ENCODE measurements at places on chromosomes 3 and 15.

- no peak for DNase-seq
These were observed 129.3 kb upstream of the UBE2E2 start for GRCh38 chr3:23073724-23074305.

DNA sequence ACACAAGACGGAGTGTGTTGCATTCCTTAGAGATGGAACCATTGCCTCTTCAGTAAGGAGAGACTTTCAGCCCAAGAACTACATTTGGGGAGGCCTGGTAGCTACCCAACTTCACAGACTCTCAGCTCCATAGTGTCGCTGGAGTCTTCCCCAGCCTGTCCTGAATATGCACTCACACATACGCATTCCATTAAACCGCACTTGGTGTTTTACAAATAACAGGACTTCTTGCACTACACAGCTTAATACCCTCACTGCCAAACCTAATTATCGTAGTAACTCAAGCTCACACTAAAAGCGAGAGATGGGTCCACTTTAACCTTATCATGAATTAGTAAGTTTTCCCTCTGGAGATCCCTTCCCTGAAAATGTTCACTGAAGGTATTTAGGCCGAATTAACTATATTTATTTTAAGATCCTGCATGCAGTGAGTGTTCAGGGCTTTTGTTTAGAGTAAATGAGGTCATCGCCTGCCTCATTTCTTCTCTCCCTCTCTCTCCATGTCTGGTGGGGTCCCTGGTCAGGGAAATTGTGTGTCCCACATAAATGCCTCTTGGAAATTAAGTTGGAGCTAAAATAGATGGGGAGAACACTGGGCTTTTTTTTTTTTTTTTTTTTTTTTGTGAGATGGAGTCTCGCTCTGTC, 171.9 kb downstream of the FAM43A start:
- no peak for DNase-seq

- no peak for DNase-seq
These were observed 42.6 kb upstream of the SLC4A7 start for GRCh38 chr3:27526614-27527315.

DNA sequence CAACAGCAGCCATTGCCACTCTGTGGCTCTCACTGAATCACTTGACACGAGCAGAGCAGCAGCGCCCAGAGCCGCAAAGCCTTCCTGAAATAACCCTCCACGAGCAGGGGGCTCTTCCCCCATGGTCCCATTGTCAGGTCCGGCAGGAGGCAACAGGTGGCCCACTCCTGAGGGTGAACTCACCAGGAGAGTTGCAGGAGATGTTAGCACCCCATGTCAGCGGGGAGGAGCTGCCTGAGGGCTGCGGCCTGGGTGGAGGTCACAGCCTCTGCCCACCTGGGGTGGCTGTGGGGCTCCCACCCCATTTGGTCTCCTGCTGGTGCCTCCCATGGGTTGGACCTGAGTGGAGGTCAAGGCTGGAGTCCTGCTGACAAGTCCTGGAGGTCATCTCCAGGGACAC, 12.3 kb upstream of the C3orf22 start:
- DNase-seq = no peak

- DNase-seq = no peak
These were observed 211.9 kb downstream of the KCNAB1 start for GRCh38 chr3:156332304-156332703.

DNA sequence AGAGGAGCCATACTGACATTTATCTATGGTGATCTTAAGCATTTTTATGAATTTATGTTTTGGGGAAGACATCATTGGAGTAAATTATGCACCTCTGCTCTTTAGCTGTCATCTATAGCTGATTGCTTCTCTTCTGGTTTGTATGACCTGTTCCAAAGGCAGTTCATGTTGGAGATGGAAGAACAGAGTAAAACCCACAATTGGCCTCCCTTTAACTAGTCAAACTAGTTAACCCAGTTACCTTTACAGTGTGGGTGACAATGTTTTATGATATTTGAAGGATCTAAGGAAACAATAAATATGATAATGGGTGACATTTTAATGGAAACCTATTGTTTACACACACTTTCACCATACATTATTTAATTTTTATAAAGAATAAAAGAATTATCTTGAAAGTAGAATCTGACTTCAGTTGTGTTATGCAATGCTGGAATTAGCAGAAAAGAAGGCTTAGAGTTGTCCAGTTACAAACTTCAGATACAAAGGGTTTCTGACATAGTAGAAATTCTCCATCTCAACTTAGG, 263.5 kb downstream of the NFKBIZ start:
- no peak for DNase-seq

DNA sequence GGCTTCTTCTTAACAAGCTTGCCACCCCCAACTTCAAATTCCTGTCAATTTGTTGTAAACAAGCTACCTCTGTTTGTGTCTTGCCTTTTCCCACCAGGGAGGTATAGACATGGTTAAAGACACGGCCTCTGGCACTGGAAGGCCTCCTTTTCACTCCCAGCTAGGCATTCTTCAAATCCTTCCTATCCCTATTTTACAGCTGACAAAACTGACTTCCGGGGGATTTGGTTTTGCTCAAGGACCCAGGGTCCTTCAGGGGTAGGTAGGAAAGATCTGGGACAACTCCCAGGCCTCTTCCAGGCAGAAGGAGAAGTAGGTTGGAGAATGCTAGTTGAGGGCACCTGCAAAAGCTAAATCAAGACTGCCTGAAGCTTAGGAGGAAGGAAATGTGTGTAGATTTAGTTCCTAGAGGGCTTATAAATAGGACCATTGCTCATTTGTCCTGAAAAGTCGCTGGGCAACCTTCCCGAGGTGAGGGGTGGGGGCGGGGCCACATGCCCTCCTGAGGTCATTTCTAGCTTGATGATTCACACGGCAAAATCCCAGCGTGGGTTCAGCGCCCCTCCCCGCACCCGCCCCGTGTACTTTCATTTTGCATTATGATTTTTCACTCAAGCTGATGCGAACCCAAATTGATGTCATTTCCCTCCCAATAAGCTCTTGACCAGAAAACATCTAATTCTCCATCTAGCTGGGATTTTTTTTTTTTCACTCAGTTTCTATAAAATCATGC, 365.5 kb downstream of the SHQ1 start:
- DNase-seq = peak; percentile 32

GRCh38 chr3:190076601-190077394, 43.9 kb downstream of the P3H2 start:
- DNase-seq = peak; percentile 99

DNA sequence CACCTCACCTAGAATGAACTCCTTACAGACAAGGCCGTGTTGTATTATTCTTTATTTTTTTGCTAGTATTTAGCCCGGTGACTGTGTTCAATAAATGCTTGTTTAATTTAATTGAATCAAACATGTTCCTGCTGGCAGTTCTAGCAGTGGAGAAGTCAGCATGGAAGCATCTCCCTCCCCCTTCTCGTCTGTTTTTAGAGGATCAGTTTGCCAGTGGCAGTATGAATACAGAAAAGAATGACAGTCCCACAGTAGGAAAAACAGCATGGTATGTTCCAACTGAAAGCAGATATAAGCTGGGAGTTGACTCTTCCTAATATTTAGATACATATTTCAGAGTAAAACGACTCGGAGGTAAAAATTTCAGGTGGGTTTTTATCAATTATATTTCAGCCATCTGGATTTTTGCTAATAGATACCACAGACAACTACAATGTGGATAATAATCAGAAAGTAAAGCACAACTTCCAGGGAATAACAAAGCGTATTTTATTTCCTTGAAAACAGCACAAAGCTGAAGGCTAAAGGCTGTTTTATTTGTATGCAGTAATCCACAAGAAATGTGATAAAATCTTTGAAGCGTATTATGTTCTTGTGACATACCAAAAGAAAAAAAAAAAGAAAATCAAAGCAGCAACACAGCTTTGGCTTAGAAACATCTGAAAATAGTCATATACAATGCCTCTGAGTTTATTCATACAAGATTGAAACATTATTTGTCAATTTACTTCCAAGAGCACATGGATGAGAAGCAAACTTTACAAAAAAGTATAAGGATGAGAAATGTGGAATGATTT, 244.5 kb upstream of the KCNMB2 start:
- DNase-seq = no peak

GRCh38 chr15:60679256-60679655, 200.3 kb upstream of the ICE2 start:
- DNase-seq = peak; percentile 58

GRCh38 chr15:59688423-59688781, 718 bp downstream of the BNIP2 start:
- DNase-seq = peak; percentile 56

DNA sequence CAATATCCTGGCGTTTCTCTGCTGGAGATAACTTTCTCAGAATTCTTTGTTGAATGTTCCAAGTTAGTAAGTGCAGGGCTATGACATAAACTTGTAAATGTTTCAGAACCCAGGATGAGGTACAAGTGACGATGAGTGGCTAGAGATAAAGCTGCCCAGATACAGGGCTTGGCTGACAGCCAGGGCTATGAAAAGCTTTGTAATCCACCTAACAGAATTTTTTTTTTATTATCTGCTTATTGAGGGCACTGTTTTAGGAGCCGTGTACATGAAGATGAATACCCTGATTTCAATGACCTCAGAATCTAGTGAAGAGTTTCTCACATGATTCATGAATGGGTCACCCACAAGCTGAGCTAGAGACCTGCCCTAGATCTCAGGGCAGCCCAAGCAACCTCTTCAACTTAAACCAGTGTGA, 431.4 kb downstream of the DIPK2A start:
- no peak for DNase-seq

GRCh38 chr3:45806072-45806471, 9.7 kb upstream of the SLC6A20 start:
- DNase-seq = no peak

- no peak for DNase-seq
These were observed 13.8 kb downstream of the DENND4A start for GRCh38 chr15:65778269-65778668.

GRCh38 chr3:50494126-50494525, 9.3 kb downstream of the CACNA2D2 start:
- no peak for DNase-seq

- no peak for DNase-seq
These were observed 11.4 kb upstream of the SPTBN5 start for GRCh38 chr15:41905036-41905793.

DNA sequence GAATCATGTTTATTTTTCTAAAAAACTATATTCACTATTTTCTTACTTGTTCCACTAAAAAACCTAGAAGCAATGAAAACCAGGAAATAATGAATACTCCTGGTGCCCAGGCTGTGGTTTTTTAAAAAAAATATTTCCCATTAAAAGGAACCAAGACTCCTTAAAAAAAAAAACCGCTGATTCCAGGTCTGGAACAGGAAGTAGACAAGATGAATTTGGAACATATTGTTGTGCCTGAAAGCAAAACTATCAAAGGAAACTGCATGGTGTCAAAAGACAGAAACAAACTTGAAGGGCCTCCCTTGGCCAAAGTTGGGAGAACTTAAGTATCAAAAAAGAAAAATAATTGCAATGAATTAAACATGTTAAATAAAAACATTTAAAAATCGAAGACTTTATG, 245.3 kb upstream of the P2RY1 start:
- no peak for DNase-seq

Measured in HFFc6 (cell line).